ENCODE measurements at places on chromosomes 2 and 18.

DNA sequence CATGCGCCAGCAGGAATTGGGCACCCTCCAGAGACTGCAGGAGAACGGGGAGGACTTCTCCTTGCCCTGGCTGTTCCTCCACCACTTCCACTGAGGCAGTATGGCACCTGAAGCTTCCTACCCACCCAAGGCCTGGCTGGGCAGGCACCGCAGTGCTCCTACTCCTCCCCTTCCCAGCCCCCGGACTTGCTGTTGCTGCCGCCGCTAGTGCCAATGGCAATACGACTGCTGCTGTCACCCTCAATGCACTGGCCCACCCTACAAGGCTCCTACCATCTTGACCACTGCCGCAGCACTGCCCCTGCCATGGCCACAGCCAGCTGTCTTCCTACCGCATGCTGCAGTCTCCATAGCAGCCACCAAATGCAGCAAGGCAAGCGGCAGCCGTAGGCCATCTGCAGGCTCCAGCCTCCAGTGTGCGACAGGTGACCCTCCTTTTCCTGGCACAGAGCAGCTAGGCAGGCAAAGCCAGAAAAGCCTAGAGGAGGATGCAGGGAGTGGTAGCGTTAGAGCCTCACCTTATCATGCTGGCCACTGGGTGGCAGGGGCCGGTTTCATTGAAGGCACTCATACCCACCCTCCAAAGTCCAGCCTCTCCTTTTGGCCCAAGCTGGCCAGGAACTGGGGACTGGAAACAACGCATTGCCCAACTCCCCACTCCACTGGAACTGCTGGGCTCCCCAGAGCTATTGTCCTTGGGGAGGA, 47.4 kb upstream of the ANKRD62 start:
- DNase-seq, result no peak

DNA sequence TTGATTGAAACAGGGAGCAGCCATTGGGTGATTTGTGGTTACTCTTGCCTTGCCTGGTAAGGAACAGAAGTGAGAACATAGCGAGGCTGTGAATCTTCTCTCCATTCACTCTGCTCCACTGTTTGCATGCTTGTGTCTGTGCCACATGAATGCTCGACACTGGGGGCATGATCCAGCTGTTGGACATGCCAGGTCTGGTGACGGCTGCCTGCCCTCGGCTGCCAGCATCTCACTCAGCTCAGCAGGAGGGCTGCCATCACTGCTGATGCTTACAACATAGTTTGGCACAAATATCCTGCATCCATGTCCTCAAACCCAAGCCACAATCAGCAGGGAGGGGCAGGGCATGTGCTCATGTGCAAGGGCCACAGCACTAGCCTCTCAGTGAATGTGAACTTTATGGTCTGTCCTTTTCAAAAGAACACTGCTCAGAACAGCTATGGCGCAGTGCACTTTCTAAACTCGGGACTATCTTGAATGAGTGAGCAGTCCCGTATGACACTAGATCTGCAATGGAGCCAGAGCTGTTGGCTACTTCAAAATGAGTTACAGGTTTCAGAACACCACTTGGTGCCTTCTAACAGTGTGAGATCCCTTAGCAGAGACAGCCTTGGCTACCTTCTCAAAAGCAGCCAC, 126.3 kb downstream of the NRP2 start:
- peak; percentile 34 for DNase-seq

GRCh38 chr18:51092117-51092516, 62.1 kb downstream of the SMAD4 start:
- DNase-seq, result no peak

- DNase-seq, result no peak
Observed at GRCh38 chr18:33805592-33805991, 227.6 kb downstream of the ASXL3 start.

GRCh38 chr2:219177552-219178376, at the start of gene RETREG2:
Gene RETREG2 (plus strand): TSS chr2:219178275. CDS start chr2:219178353, 78 bp downstream.
- DNase-seq, result peak; percentile 100

DNA sequence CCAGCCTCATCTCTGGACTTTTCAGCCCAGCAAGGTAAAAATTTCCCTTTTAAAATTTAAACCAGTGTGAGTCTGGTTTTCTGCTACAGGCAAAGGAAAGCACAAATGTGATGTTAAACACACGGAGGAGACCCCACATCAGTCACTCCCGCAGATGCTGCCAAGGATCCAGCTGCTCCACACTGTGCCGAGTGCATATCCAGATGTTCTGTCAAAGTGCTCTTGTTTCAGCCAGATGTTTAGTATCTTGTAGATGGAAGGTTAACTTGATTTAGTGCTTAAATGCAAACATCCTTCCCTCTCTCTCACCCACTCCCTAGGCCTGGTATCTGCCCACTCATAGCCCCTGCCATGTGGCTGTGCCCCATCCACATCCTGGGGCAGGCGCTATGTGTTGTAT, 15.8 kb upstream of the ATOH8 start:
- DNase-seq, result no peak

- peak; percentile 76 for DNase-seq
Observed at GRCh38 chr2:48175254-48175653, 269.0 kb upstream of the FBXO11 start.

DNA sequence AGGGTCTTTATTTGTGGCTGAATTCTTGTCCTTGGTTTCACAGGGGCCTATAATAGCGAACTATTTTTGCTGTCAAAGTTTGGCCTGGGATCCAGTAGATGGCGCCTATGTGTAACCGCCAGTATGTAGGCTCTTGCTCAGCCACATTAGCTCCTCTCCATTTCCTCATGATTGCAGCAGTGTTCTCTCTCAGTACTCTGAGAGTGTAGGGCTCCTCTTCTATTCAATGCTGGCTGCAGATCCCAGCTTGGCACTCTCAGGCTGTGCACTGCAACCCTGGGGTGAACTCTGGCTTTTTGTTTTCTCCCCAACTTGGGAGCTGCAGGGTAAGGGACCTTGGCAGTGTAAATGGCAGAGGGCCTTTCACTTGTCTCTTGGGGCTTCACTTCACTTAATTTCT, 344.6 kb upstream of the CHAC2 start:
- peak; percentile 59 for DNase-seq

DNA sequence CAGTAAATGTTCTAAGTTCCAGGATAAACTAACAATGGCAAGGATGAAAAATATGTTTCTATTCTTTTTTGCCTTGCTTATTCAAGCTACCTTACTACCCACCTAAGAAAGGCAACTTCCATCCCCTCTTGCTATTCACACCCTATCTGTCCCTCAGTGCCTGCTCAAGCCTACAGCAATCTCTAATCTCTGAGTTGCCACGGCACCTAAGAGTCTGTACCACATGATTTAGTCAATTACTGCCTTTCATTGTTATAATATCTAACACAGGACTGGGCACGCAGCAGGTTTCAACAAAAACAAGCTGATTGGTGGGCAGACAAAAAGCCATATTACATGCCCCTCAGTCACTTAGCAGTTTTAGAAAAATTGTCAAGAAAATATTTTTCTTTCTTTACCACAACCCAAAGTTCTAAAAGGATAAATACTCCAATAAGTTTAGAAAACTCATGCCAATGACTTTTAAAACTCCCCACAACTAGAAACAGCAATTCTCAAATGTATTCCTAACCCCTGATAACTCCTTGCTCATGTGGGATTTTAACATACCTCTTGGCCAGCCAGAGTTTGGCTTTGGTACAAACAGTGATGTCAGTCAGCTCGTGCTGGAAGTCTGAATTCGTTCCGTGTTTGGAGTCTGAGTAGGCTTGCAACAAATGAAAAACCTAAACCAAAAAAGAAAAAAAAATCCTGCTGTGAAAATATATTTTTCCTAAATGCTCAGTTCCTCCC, 117.3 kb upstream of the ZFP36L2 start:
- peak; percentile 84 for DNase-seq

GRCh38 chr18:57297306-57297705, 55.1 kb upstream of the ST8SIA3 start:
- no peak for DNase-seq

DNA sequence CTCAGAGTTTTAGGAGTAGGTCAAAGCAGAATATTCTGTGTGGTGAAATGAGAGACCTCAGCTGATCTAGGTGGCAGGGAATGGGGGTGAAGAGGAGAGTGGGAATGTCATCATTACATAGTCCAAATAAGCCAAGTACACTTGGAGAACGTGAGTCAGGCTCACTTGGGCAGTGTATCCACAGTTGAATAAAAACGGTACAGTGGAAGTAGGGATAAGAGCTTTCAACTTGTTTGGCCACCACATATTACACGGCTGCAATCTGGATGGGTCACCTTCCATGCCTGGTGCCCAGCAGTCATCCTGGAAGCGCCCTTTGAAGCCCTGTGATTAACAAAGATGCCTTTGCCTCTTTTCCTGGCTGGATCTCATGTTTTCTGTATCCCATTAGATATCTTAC, 28.6 kb downstream of the MIB1 start:
- peak; percentile 20 for DNase-seq

DNA sequence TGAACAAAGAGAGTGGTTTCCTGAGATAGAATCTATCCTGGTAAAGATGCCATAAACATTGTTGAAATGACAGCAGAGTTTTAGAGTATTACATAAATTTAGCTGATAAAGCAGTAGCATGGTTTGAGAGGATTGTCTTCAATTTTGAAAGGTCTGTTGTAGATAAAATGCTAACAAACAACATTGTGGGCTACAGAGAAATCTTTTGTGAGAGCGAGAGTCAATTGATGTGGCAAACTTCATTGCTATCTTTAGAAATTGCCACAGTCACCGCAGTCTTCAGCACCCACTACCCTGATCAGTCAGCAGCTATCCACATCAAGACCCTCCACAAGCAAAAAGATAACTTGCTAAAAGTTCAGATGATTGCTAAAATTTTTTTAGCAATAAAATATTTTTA, 17.5 kb downstream of the VRK2 start:
- DNase-seq, result no peak

- DNase-seq, result peak; percentile 25
Observed at GRCh38 chr2:231710799-231711676, 2.7 kb downstream of the PTMA start.

- no peak for DNase-seq
Observed at GRCh38 chr2:64362562-64363026, 91.4 kb upstream of the LGALSL start.

GRCh38 chr18:36212301-36213171, 25.2 kb downstream of the MOCOS start:
- DNase-seq, result no peak

DNA sequence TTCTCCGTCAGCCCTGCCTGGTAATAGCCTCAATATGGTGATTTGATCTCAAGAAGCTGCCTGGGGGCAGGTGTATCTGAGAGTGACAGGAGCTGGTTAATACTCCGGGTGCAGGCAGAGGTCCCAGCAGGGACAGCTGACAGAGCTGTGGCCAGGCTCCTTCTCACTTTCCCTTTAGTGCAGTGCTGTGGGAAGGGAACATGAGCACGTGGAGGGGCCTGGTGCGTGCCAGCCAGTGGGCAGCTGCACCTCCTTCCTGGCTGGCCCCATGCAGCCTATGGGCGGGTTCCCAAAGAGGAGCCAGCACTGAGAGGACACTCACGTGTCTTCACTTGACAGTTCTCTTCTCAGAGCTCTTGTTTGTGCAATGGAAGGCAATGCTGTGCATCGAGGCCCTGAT, 9.1 kb downstream of the CNNM4 start:
- DNase-seq, result peak; percentile 38

DNA sequence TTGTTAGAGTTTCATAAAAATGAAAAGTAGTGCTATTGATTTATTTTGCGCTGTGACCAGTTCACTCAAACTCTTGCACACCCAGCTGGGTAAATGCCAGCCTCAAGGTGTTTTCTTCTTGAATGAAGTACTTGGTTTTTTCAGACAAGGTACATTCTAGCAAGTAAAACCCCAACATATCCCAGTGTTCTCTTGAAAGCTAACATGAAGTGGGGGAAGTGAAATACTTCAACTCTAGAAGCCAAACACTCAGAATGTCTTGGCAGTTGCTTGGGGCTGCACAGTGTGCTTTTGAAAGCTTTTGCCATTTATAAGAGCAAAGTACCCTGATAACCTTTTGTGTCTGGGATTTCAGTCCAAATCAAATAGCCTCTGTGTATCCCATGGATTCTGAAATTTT, 13.4 kb downstream of the NPAS2 start:
- DNase-seq, result no peak

DNA sequence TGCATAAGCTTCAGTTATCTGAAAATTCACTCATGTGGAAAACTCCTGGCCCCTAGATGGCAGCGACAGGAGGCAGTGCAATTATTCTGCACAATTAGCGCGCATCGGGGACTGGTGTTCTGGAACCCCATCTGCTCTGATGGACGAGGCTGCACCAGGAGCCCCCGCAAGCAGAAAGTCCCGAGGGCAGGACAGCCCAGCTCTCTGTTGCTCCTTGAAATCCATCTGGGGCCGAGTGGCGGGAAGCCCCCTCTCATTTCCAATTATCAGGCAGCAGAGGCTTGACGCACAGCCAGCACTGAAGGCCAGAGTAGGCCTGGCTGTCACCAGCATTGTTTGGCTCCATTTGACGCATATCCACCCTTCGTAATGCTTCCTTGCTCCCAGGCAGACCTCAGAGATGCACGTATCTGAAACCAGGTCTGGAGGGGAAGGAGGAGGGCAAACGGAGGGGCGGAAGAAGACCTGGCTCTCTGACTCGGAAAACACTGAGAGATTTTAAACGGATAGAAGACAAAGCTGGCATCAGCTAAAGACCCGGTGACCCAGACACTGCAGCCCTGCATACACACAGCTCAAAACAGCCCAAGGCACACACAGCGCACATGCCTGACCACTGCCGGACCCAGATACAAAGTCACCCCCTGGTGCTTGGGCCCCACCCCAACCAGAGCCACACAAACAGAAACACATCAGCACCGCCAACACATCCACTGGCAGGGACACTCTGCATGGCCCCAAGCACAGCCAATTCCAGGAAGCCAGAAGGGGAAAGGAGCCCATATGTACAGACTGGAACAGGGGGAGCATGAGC, 69.8 kb downstream of the TNS1 start:
- DNase-seq, result no peak

- DNase-seq, result no peak
Observed at GRCh38 chr2:58638256-58638805, 397.2 kb upstream of the FANCL start.

- DNase-seq, result peak; percentile 69
Observed at GRCh38 chr2:18171191-18172139, 293.0 kb downstream of the KCNS3 start.
